Activated CD8-positive, alpha-beta memory T cell treated with anti-CD3 and anti-CD28 coated beads for 4 hours (primary cell): ENCODE measurements at places on chromosomes 16 and 17.

GRCh38 chr17:39208893-39209292, 8.8 kb downstream of the RPL19 start:
- DNase-seq, result no peak

GRCh38 chr17:60652454-60653247, 25.0 kb upstream of the BCAS3 start:
- no peak for DNase-seq

DNA sequence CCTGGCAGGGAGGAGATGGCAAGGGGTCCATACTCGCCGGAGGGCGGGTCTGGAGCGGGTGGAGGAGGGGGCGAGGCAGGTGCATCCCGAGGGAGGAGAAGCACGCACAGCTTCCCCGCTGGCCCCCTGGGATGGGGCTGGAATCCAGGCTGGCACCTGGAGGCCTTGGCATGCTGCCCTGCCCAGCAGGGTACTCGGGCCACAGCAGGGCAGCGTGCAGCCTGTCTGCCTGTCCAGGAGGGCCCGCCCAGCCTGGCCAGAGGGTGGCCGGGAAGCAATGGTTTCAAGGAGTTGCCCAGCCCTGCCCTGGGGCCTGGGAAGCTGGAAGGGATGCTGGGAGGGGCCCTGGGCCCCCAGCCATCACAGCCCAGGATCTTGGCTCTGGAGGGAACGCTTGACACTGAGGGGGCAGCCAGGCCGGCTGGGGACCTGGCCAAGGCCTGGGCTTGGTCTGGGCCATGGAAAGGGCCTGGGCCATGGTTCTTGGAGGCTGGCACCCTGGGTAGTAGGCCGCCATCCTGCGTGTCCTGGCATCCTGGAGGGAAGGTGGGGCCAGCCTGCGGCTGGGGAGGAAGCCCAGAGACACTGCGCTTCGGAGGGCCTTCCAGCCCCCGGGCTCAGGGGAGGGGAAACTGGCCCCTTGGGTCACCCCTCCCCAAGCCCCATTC, 1.1 kb downstream of the GLIS2 start:
- DNase-seq, result no peak

DNA sequence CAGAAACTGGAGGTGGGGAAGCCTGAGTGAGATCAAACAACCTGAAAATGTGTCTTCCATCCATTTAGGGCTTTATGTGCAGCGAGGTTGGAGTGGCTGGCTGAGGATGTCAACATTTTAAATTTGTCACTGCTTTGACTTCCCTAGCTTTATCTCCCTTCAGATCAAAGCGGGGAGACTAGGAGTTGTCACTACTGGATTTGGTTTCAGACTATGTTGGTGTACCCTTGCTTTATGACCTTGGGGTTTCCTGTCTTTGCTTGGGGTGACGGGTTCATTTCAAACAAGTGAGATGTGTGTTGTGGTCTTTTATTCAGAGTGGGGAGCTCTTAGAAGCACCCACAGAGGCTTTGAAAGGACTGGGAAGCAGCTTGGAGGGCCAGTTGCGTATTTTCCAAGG, 25.6 kb downstream of the MSI2 start:
- DNase-seq, result no peak

GRCh38 chr17:20852990-20853370, 189.8 kb downstream of the USP22 start:
- no peak for DNase-seq

- no peak for DNase-seq
These were observed 201.5 kb upstream of the AXIN2 start for GRCh38 chr17:65762973-65763372.

DNA sequence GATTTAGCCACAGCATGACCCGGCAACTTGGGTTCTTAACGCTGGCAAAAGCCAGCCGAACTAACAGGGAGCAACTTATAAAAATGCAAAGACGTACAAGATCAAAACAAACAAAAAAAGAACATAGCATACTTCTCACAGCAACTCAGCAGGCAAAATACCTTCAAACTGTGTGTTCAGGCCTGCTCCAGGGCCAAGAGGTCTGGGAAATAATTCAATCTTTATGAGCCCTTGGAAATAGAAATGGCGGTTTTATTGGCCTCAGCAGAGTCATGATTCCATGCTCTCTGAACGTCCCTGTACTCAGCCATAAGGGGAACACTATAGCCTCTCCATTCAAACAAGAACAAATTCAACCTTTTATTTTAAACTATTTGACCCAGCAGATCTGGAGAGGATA, 101.3 kb upstream of the C17orf78 start:
- no peak for DNase-seq

- DNase-seq, result no peak
These were observed 20.1 kb downstream of the WFDC1 start for GRCh38 chr16:84314814-84315213.

DNA sequence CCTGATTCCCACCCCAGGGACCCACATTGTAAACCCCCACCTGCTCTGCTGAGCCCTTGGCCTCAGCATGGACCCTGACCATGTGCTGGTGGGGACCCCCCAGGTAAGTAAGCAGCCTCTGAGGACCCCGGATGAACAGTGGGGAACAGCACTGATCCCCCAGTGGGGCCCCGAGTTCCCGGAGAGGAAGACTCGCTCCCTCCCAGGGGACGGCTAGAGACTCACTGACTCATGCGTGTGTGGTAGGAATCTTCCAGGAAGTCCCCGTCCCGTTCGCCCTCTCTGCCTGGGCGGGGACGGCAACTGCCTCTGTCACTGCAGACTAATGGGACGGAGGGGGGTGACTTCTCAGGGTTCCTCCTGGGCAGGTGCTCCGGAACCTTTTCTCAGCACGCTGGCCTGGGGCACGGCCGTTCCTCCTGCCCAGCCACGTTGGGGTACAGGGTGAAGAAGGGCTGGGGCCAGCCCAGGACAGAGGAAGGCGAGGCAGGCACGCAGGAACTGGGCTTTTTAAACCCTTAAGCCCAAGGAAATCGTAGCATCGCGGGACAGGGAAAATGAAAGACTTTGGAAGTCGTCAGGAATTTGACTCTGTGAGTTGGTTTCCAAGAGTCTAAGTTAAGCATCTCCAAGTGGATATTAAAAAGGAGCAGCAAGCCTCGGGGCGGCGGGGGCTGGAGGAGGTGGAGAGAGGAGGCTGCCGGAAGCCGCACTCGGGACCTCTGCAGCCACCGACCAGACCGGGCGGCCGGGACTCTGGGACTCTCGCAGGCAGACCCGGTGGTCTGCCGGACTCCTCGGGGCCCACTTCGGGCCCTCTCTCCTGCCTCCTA, 178.7 kb downstream of the SEC14L1 start:
- no peak for DNase-seq

GRCh38 chr16:85615852-85616606, 2.9 kb downstream of the GSE1 start:
- DNase-seq, result peak; percentile 51

GRCh38 chr17:65231086-65231485, 93.9 kb downstream of the RGS9 start:
- no peak for DNase-seq

DNA sequence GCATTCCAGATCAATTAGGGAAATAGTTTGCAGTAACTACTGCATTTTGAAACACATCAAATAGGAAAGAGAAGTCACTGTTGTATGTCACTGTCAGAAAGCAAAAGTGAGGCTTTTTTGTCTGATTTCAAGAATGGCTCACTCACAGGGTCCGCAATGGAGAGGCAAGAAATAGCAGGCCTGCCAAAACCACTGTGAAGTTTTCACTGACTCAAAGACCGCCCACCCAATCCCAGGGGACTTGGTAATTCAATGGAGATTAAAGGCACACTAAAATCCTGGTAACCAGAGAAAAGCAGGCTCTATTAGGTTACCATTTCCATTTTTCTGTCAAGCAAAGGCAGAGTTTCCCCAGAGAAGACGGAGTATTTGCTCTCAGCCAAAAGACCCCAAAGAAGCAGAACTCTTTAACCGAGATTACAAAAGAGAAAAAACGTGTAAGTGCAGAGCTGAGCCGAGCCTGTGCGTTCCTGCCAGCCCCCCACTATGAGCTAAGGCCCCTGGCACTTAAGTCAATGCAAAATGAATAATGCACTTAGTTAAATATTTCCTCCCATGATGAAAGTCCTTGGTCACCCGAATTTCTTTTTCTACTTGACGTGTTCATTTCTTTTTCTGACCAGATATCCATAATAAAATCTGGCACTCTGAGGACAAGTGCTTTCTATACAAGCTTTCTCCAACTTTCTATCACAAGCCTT, 57.0 kb downstream of the FOXL1 start:
- DNase-seq, result no peak

GRCh38 chr17:57356719-57357391, 100.5 kb downstream of the MSI2 start:
- DNase-seq, result no peak

GRCh38 chr16:61792194-61792909, 243.9 kb downstream of the CDH8 start:
- DNase-seq, result no peak

- DNase-seq, result no peak
These were observed 13.1 kb downstream of the SOCS3 start for GRCh38 chr17:78346605-78347250.

DNA sequence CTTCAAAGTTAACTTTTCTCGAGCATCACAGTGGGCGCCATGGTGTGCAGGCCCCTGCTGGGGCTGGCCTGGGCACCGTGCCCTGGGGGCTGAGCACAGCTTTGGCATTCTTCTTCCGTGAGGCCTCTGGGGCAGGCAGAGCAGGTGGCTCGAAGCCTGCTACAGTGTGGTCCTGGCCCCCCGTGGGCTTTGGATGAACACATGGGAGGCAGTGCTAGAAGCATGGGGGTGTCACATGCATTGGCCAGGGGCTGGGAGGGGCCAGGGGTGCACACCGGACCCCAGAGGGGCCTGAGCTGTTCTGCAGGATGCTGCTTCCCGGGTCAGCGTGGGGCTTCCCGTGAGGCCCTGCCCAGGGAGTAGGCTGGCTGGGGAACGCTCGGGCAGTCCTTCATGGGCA, 12.1 kb upstream of the C16orf74 start:
- DNase-seq, result no peak

DNA sequence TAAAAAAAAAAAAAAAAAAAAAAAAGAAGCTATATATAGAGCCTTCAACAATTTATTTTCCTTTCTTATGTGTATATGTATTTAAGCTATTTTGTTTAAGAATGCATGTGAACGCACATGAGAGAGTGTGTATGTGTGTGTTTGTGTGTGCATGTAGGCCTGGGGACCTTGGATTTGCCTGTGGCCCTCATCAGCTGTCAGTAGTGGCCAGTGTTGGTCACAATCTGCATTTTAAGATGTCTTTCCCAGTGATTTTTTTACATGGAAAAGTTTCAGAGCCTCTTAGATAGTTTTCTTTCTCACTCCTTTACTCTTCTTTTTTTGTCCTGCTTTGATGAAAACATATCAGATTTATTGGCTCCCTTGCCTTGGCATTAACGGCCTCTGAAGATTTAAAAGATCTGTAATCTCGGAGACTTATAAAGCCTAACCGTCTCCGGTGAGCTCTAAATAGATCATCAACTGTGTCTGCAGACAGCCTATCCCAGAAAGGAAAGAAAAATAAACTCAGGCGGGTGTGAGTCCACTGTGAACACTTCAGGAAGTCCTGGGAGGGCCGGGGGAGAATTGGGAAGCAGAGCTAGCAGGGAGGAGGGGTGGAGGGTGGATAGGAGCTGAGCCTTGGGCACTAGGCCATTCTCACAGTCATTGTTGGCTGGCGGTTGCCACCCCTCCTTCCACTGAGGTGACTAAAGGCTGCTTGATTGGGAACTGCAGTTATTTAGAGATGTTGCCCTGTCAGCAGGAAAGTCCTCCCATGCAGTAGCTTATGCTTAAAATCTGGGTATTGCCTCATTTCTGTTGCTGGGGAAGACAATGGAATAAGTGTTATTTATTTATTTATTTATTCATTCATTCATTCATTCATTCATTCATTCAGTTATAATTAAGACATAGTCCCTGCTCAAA, 86.8 kb downstream of the WWP2 start:
- no peak for DNase-seq

DNA sequence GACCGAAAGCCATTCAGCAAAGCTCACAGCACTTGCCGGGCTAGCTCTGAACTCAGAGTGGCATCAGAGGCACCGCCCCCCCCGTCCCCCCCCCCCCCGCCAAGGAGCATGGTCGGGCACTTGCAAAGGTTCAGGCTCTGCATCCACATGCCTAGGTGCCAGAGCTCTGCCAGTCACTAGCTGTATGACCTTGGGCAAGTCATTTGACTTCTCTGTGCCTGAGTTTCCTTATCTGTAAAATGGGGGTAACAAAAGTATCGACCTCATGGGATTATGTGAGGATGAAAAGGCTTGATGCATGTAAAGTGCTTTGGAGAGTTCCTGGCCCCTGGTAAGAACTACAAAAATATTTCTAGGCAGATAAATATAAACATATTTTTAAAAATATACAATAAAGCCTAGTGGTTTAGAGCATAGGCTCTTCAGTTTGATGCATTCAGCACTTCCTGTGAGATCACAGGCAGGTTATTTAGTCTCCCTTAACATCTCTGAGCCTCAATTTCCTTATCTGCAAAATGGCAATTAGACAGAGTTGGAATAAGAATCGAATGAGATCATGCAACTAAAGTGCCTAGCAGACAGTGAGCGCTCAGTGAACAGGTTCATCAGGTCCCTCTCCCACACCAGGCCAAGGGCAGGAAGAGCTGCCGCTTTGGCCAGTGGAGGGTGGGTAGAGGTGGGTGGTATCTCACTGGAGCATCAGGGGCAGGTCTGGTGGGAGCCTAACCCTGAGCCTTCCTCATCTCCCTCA, 117.2 kb downstream of the CYLD start:
- no peak for DNase-seq

- no peak for DNase-seq
These were observed 143.2 kb upstream of the ASIC2 start for GRCh38 chr17:33436321-33436720.

- peak; percentile 10 for DNase-seq
These were observed 2.1 kb downstream of the P2RX5 start for GRCh38 chr17:3693829-3694231.

DNA sequence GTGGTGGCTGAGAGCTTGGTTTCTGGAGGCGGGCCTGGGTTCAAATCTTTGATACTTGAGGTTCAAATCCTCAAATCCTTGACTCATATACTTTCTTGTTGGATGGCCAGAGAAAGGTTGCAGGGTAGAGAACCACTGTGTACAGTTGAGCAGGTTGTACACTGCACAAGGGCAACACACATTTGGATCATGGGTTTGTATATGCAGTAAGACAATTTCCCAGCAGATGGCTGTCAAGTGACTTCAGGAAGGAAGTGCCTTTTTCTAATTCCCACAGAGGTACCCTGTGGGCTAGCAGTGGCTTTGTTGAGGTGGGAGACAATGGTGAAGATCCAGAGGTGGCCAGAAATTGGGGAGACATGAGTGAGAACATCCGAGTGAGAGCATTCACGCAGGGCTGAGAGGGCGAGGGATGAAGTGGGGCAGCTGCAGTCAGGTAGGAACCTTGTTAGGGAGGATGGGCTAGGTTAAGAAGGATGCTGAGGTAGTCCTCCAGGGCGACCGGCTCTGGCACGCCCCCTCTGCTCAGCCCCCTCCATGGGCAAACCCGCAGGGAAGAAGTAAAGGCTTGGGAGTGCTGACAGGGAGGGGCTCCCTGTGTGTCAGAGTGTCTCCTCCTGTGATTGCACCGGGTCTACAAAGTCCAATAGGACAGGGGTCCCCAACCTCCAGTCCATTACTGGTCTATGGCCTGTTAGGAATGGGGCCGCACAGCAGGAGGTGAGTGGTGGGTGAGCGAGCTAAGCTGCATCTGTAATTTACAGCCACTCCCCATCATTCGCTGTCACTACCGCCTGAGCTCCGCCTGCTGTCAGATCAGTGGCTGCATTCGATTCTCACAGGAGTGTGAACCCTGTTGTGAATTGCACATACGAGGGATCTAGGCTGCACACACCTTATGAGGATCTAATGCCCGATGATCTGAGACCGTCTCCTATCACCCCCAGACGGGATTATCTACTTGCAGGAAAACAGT, 2.7 kb downstream of the C16orf89 start:
- no peak for DNase-seq
